ENCODE measurements at places on chromosomes 11 and 22.

DNA sequence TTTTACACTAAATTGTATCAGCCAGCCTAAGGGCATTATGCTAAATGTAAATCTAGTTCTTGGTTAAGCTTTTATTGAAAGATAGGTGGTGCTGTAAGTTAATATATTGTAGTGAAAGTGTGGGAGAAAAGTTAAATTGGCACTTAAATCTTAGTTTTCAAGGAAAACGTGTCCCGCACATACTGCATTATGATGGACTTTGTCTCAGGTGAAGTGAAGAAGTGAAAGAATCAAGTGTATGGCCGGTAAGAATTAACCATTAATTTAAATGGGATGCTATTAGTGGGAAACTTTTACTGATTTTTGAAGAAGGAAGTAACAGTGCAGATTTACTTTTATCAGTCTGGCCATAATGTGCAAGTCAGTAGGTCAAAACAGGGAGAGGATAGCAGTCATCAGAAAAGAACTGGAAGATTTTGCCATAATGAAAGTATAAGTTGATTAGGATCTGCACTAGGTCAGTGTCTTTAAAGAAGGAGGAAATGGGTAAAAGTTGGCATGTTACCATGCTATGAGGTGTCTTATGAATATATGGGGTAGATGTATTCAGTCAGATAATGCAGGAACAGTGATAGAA is 81.6 kb downstream of the PDHX start:
- no peak for DNase-seq

GRCh38 chr11:68843703-68844312 is 2.1 kb upstream of the CPT1A start:
- DNase-seq, result no peak

- DNase-seq, result no peak
Measured at GRCh38 chr11:96278039-96278897, 64.7 kb downstream of the MAML2 start.

- no peak for DNase-seq
Measured at GRCh38 chr11:8544807-8545206, 49.2 kb downstream of the STK33 start.

- DNase-seq, result no peak
Measured at GRCh38 chr11:95736809-95737208, 52.8 kb downstream of the FAM76B start.

DNA sequence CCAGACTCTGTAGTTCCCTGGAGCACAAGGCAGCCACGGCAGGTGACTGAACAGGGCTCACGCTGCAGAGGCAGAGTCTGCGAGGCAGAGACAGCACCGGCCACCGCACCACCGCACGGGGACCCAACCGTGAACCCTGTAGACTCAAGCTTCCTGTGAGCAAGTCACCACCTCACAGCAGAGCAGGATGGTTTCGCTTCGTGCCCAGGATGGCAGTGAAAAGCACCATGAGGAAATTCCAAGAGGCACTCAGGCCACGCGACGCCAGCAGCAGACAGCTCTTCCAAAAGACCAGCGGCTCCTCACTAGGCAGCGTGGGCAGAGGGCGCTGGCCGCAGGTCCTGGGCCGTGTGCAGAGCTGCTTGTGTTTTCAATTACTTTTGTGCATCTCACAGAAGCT is 24.5 kb downstream of the BRD1 start:
- DNase-seq, result no peak

DNA sequence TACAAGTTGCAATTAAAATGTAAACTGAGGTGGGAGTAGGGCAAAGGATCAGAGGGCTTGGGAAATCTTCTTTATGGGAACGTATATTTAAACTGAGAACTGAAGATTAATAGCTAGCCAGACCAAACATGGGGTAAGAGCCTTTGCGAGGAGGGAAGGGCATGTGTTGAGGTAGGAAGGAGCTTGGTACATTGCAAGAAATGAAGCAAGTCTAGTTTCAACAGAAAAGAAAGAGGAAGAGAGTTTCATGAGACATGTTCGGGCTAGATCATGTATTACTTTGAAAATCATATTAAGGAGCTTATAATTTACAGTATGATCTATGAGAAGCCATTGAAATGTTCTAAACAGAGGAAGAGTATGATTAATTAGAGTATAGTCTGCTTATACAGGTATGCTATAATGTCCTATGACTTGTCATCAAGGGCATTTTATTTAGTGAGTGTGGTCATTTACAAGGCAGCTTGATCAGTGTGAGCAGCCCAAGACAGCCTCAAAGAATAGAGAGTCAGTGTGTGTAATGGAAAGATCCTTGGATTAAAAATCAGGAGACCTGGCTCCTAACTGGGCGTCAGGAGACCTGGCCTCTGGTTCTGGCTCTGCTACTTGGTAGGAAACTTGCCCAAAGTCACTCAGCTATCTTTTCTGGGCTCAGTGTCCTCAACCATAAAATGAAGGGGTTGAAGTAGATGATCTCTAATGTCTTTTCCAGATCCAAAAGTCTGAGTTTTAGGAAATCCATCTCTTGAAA is 10.9 kb downstream of the GAS2 start:
- no peak for DNase-seq

GRCh38 chr22:20399866-20400605 is 6.1 kb downstream of the ZNF74 start:
- no peak for DNase-seq

GRCh38 chr11:10208131-10208575 is 85.9 kb downstream of the SBF2 start:
- DNase-seq, result no peak

DNA sequence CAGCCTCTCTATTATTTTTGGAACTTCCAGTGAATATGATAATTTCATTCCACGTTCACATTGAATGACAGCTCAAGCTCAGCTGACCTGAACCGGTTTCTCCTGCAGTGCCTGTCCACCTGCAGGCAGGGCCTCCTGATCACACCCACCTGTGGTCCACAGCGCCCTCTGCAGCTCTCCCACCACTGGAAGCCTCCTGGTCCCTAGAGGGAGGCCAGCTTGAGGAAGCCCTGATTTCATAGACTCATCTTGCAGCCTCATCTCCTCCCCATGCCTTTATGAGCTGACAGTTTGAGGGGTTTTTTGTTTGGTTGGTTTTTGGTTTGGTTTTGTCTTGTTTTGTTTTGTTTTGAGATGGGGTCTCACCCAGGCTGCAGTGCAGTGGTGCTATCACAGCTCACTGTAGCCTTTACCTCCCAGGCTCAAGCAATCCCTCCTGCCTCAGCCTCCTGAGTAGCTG is 29.9 kb upstream of the MALAT1 start:
- no peak for DNase-seq

DNA sequence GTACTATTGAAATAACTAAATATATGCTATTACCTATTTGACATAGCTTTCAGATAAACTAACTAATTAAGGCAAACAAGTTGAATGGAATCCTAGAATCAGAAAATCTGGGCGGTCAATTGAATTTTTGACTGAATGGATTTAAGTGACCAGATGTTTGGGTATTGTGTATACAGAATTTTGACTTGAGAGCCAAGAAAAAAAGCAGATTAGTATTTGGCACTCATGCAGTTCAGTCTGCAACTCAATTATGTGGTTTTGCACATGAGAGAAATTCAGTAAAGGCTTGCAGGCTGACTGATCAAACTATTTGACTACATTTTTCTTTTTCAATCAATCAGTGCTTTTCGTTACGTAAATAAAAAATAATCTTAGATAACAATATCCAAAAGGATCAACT is 254.8 kb downstream of the GUCY1A2 start:
- DNase-seq, result no peak

All from neural crest cell (in vitro differentiated cells).